Hypothalamus (tissue), 51 donors: ENCODE measurements at places on chromosomes 11 and 22.

DNA sequence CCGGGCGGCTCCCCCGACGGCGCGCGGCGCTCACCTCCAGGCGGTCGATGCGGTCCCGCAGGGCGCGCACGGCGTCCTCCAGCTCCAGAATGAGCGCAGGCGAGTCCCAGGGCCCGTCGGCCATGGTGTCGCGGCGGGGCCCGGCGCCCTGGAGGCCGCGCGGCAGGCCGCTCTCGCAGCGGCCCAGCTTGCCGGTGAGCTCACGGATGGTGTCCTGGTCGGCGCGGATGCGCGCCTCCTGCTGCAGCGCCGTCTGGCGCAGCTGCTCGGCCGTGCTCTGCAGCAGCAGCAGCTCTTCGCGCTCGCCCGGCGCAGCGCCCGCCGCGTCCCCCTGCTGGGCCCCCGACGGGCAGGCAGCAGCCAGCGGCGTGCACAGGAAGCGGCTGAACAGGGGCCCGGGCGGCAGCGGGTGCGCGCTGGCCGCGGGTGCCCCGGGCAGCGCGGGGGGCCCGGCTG, 599 bp downstream of the NPTXR start:
- DNase-seq = peak; percentile 31

DNA sequence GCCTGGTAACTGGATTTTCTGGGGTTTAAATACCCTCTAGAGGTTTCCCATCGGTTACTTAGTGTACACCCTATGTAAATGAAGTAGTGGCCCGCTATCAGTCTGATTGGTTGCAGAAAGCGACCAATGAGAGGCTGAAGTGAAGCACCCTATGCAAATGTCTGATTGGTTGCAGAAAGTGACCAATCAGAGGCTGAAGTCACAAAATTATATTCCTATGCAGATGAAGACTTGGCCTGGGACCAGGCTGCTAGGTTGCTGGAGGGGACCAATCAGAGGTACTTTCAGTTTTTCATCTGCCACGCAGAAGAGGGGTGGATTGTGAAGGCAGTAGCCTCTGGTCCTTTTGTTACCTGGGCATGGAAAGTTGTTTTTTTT, 134.8 kb downstream of the TBC1D22A start:
- no peak for DNase-seq

- no peak for DNase-seq
Observed at GRCh38 chr22:31333641-31334040, 12.5 kb downstream of the PATZ1 start.

- no peak for DNase-seq
Observed at GRCh38 chr22:34997633-34998299, 68.2 kb upstream of the ISX start.

DNA sequence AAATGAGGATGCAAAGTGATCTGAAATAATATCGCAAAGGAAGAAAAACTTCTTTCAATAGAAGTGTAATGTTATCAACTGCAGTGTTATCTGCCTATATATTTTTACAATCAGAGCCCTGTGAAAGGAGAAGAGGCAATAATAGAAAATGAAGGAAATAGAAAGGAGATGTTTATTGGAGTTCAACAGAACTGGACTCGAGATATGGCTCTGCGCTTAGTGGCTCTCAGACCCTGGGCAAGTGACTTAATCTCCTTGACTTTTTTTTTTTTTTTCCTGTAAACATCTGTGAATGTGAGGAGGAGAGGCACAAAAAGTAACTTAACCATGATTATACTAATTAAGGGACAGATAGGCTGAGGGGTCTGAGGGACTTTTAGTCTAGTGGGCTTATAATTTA, 18.9 kb downstream of the CNTF start:
- DNase-seq = no peak

GRCh38 chr22:37843741-37844089, 419 bp downstream of the ANKRD54 start:
- DNase-seq = no peak

- no peak for DNase-seq
Observed at GRCh38 chr11:71446942-71447688, 1.1 kb downstream of the DHCR7 start.

DNA sequence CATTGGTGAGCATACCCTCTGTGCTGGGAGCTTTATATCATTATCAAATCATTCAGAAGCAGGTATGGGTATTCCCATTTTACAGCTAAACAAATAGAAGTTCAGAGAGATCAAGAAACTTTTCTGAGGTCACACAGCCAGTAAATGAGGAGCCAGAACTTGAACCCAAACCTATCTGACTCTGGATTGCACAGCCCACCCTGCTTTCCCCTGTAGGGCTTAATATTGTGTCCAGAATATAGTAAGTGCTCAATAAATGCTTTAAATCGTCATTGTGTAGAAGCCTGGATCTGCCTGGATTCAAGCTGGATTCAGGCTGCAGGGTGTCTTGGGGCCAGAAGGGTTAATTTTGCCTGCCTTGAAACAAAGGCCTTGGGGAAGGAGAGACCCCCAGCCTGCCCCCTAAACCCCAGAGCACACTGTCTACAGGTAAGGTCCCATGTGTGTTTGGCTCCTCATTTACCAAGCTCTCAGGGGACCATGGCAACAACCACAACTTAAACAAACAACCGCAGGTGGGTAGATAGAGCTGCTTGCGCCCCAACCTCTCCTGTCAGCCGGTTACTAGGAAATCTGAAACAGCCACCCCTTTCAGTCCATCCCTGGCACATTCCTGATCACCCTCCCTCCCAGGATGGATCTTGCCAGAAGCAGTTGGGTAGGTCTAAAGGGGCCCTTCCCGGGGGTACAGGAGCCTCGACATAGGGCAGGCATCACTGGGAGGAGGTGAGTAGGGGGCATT, 3.0 kb upstream of the SEC14L3 start:
- DNase-seq = no peak

GRCh38 chr22:46547179-46547882, 9.9 kb upstream of the CELSR1 start:
- no peak for DNase-seq

DNA sequence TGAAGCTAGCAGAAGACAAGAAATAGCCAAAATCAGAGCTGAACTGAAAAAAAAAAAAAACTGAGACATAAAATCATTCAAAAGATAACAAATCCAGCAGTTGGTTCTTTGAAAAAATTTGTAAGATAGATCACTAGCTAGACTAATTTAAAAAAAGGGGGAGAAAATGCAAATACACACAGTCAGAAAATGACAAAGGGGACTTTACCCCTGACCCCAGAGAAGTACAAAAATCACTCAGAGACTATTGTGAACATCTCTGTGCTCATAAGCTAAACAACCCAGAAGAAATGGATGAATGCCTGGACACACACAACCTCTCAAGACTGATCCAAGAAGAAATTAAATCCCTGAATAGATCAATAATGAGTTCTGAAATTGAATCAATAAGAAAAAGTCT, 914.3 kb upstream of the API5 start:
- DNase-seq = no peak

GRCh38 chr11:67267188-67268080, 1.2 kb downstream of the GRK2 start:
- no peak for DNase-seq

DNA sequence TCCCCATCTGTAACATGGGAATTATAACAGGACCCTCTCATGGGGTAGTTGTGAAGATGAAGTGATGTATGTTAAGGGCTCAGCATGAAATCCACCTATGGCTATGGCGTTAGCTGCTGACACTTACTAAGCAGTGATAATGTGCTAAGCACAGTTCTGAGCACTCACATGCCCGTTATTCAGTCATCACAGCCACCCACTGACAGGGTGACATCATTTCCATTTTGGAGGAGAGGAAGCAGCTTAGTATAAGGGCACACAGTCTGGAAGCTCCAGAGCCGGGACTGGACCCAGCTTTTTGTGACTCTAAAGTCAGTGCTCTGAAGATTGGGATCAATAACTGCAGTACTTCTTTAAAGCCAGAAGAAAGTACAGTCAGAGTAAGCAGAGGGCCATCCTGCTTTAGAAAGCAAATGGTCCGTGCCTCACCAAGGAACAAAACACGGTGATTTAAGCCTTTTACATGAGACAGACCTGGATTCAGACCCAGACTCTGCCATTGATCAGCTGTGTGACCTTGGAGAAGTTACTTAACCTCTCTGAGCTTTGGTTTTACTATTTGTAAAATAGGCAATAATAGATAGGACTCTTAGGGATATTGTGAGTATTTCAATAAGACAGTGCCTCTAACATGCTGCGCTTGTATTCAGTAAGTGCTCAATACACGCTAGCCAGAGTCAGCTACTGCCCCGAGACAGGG, 61.5 kb downstream of the SGSM1 start:
- no peak for DNase-seq

- no peak for DNase-seq
Observed at GRCh38 chr11:126639692-126640091, 284.2 kb downstream of the ST3GAL4 start.

GRCh38 chr11:27218421-27219038, 144.5 kb downstream of the CCDC34 start:
- DNase-seq = no peak

DNA sequence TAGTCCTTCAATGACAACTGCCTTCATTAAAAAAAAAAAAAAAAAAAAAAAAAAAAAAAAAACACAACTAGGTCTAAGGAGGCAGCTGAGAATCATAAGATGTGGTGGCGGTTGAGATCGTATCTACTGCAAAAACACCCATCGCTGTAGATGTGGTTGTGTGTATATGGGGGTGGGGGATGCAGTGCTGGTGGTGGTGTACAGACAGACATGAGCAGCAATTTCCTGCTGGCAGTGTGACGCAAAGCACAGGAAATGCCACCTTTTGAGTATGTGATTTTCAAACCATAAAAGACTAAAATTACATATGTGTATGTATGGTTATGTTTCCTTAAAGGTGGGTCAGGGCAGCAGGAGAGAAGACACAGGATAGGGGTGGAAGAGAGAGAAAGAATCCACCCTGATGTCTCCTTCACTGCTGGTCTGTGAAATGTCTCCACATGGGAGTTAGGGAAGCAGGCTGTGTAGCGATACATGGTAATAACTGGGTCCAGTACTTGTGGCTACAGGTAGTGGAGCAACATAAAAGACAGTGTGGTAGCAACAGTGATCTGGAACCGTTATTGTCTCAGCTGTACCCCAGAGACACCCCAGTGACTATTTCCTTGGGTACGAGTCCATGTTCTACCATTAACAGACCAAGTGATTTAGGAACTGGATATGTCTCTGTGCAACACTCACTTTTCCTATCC, 57.9 kb downstream of the SYTL2 start:
- no peak for DNase-seq

DNA sequence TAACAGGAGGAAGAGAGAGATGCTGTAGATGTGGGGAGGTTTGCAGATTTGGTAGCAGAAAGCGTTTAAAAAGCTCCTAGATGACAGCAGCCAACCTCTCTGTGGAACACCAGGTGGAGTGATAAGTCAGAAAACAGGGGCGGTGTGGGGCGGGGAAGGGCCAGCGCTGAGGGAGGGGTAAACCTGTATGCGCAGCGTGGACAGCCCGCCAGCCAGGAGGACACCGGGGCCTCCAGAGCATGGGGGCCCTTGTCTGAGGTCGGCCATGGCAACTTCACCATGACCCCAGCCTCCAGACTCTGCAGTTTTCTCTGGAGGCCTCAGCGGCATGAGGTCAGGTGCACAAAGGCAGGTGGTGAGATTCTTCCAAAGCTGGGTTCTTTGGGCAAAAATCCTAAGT, 423.7 kb downstream of the BRD1 start:
- DNase-seq = no peak

GRCh38 chr11:40924915-40925314, 534.5 kb downstream of the LRRC4C start:
- DNase-seq = no peak

DNA sequence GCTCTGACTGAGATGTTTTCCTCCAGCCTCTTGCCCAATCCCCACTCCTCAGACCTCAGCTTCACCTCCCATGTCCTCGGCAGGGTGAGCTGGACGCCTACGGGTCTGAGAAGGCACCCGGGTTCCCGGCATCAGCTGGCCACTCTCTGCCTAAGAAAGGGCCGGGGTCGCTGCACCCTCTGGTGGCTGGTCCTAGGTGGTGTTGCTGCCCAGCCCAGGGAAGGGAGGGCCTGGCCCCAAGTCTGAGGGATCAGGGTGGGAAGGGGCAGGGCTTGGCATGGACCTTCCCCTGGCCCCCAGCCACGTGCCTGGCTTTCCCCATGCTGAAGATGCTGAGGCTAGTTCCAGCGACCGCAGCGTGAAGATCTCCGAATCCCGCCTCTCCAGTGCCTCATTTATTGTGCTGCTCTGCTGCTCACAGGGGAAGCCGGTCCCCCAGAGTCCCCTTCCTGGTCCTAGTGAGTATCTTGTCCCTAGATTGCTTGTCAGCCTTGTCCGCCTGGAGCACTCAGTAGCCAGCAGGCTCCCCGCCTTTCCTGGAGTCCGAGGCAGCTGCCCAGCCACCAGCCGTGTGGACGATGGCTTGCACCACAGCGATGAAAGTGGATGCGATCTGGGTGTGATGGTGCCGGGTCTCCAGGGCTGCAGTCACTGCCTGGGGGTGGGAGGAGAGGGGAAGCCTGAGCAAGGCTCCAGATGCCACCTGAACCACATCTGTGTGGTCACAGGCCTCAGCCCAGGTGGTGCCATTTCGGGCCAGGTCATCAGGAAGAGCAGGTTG, 2.9 kb upstream of the GGT5 start:
- DNase-seq = peak; percentile 86

DNA sequence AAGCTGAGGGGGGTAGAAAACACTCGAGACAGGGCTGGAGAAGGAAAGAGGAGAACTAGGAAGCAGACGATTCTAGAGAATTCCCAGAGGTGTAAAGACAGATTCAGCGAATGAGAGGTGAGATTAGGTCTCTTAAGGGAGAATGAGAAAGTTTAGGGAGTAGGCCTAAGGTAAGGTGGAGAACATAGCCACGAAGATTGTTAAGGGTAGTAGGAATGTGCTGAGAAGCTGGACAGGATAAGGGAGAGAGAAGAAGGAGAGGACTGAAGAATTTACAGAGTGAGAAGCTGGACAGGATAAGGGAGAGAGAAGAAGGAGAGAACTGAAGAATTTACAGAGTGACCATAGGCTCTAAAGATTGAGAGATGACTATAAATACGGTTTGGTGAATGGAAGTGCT, 908 bp downstream of the PPME1 start:
- no peak for DNase-seq

- DNase-seq = no peak
Observed at GRCh38 chr11:34859496-34859895, 56.7 kb downstream of the APIP start.

DNA sequence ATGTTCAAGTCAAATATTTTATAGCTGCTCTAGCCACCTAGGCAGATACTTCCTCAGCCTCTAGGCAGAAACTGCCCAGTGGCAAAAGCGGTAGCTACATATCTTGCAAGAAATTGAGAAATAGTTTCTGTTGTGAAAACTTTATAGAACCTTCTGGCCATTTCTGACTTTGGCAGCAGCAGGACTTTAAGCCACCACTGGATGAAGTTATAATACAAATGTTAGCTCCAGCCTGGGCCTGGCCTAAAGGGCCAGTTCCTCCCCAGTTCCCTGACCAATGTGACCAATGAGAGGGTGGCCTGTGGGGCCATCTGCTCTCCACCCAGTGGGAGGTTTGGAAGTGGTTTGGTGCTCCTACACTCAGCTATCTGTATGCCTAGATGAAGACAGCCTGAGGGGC, 254.0 kb upstream of the NARS2 start:
- no peak for DNase-seq
